ENCODE measurements at places on chromosomes 3 and 15.

GRCh38 chr3:27939940-27940339 lies 217.8 kb upstream of the EOMES start:
- no peak for DNase-seq

DNA sequence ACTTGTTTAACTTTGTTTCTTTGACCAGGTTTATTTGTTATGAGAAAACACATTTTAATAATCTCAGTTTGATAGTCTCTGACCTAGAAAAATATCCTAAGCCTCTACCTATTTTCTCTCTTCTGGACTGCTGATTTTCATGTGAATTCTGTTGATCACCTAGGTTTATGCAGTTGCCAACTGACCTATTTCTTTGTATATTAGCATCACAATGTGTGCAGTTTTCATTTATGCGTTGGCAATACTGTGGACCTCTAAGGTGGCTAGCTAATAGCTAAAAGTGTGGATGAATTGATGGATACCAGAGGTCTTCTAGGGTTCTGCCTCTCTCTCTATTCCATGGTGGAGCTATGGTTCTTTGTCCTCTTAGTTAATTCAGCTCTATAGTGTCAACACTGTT lies 72.1 kb downstream of the LRRC49 start:
- no peak for DNase-seq

DNA sequence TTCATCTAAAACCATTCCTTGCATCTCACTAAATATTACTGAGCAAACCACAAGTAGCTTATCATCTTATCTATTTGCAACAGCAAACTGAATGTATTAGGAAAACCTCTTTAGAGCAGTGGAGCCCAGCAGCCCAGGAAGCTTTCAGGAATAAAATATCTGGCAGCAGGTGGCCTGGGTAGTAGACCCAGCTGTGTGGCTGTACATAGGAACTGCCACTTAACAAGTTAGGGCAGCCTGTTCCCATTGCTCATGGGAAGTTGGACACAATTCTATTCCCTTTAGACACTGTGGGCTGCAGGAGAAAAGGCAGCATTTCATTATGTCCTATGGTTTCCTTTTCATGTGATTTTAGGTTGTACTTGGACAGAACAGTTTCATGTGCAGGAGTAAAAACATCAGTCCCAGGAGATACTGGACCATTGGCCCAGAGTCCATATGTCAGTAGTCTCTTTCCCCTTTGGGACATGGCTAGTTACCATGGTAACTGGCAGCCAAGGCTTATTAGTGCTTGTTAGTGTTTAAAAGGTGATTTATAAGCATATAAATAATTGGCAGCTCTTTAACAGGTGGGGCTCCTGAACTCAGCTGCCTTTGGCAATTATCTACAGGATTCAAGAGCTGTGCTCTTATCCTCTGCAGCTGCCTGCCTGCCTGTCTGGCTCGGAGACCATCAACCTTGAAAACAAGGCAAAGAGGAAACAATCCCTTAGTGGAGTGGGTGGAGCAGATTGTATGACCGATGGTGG lies 28.9 kb upstream of the LSAMP start:
- DNase-seq = no peak

DNA sequence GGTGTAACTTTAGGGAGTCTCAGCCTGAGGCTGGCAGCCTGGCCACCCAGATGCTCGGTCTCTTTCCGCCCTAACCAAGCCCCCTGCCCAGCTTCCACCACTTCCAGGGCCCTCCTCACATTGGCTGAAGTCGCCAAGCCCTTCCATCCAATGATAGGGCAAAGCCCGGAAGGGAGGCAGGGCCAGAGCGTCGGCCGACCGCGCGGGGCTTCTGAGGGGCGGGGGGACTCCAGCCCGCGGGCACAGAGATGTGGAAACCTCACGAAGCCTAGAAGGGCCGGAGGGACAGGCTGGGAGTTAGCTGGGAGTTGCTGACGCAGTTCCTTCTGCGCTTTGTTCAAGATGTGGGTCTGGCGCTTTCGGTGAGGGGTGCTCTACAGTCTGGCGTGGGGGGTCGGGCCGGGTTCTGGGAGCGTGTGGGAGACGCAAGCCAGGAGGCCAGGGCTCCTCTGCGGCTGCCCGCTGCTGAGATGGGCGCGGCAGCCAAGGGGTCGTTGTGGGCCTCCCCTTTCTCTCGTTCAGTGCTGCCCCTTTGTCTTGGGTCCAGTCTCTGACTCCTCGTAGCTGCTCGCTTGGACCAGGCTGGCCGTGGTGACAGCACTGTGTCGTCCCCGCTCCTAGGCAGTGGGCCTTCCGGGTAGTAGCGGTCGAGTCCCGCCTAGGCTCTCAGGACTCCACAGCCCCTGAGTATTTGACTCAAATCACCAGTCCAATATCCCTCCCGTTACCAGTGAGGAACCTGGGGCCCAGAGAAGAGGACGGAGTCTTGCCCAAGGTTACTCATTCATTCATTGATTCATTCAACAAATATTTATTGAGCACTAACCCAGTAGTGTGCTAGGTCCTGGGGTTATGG lies at the start of gene ZNF660:
Gene ZNF660, plus strand, starts transcription at position 319 of the 856 bp plus-strand sequence. CDS start 9,230 bp downstream, outside the sequence.
- DNase-seq = no peak

DNA sequence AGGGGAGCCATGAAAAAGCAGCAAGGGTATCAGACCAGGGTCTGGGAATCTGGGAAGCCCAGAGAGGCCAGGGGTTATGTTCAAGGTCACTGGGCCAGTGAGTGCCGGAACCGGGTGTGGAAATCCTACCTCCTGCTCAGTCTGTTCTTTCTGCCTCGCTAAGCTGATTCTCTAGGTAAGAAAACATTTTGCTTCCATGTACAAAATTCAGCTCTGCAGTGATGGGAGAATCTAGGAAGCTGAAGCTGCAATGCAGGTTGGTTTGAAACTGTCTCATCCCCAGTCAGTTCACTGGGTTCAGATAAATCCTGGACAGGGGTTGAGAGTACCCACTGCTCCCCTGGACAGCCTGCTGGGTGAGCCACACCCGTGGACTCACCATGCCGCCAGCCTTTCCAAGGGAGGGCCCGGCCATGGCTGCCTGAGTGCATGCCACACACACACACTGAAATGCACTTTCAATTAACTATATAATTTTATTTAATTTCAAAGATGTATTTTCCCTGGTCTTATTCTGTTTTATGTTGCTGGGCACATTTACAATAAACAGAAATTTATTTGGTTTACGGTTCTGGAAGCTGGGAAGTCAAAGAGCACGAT lies 108.4 kb downstream of the CORO2B start:
- DNase-seq = no peak

All from inflammatory macrophage treated with lipopolysaccharide for 4 hours (primary cell).